ENCODE measurements at places on chromosomes 7 and 10.
A peak's percentile ranks its signal among the peaks of the same experiment; 100 is the strongest.

GRCh38 chr10:75600833-75601232 lies 169.4 kb downstream of the LRMDA start:
- DNase-seq, result no peak

- DNase-seq, result no peak
These were observed 16.7 kb upstream of the RSBN1L start for GRCh38 chr7:77679608-77680007.

DNA sequence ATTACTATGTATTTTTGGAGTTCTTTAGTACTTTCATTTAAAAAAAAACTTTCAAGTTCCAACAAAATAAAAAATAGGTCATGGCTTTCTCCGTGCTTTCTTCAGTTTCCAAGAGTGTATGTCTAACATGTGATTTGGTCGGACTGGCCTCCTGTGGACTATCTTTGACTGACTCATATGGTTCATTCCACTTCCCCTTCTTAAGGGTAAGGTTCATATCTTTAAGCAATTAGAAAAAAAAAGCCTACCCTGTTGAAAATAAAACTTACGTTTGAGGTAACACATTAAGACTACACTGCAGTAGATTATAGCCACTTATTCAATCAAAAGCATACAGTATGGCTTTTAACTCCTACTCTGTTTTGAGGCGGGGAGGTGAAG lies 112.8 kb upstream of the AHR start:
- DNase-seq, result peak; percentile 9

DNA sequence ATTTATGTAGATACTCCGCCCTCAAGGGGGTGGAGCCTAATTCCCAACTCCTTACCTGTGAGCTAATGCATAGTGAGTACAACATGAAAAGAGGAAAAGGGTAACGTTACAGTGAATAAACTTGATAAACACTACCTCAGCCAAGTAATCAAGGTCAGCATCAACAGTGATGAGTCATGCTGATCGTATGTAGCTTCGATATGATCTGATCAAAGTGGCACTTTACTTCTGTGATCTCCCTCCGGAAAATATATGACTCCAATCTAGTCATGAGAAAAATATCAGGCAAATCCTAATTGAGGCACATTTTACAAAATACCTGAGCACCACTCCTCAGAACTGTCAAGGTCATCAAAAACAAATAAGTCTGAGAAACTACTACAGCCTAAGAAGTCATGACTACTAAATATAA lies 70.4 kb downstream of the VTI1A start:
- DNase-seq, result no peak

- no peak for DNase-seq
These were observed 107.9 kb downstream of the KAT6B start for GRCh38 chr10:74934100-74934812.

GRCh38 chr10:50360077-50360850 lies 108.9 kb upstream of the ASAH2 start:
- no peak for DNase-seq

DNA sequence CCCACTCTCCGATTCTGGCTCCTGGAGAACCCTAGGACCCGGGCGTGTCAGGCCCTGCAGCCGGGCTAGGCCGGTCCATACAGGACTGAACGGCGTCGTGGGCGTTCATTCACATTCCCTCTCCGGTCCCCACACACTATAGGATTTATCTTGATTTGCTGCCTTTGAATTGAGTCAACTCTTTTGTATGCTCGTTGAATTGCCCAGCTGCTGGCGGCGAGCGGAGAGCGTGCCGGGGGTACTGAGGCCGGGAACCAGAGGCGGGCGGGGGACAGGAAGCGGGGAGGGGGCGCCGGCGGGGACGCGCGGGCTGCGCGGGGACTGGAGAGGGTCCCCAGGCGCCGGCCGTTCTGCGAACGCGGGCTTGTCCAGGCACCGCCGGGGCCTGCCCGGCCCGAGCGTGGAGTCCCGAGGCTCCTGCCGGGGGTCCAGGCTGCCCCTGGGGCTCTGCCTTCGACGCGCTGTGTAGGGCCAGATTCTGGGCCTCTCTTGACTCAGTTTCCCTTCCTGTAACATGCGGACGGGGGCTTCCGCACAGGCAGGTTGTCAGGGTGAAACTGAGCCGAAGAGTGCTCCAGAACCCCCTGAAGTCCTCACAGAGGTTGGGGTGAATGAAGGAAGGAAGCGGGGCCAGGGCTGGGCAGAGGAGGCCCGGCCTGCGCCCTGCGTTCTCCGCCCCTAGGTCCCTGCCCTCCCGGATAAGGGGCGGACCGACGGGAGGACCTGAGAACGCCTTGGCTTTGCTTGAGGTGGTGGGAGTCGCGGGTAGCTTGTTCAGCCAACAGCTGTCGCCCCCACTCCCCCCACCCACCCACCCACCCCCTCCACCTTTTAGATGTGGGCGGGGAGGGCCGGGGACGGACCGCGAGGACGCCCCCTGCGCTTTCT lies 769 bp upstream of the ELFN1 start:
- no peak for DNase-seq

- no peak for DNase-seq
These were observed 87.3 kb downstream of the BEND7 start for GRCh38 chr10:13441476-13441875.

DNA sequence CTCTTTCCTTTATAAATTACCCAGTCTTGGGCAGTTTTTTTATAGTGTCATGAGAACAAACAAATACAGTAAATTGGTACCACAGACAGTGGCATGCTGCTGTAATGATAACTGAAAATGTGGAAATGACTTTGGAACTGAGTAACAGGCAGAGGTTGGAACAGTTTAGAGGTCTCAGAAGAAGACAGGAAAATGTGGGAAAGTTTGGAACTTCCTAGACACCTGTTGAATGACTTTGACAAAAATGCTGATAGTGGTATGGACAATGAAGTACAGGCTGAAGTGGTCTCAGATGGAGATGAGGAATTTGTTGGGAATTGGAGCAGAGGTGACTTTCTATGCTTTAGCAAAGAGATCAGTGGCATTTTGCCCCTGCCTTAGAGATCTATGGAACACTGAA lies 1128.4 kb upstream of the POT1 start:
- no peak for DNase-seq

DNA sequence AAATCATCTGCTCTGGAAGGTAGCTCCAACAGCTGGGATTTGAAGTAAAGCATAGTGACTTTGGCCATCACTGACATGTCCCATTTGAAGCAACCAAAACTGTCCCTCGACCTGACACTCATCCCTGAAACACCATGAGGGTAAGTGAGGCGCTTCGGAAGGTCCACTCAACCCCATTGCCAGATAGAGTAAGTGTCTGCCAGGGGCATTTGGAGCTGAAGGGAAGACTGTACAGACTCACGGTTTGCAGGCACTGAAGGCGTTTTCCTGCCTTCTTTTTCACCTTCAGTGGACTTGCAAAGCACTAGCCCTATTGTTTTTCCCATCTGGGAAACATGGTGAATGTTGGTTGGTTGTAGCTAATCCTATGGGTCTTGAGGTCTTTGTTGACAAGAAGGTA lies 57.6 kb downstream of the IKZF1 start:
- DNase-seq, result no peak

- no peak for DNase-seq
These were observed 58.1 kb upstream of the KIAA1217 start for GRCh38 chr10:24150853-24151252.

GRCh38 chr7:155794196-155794595 lies 18.1 kb downstream of the SHH start:
- DNase-seq, result no peak

DNA sequence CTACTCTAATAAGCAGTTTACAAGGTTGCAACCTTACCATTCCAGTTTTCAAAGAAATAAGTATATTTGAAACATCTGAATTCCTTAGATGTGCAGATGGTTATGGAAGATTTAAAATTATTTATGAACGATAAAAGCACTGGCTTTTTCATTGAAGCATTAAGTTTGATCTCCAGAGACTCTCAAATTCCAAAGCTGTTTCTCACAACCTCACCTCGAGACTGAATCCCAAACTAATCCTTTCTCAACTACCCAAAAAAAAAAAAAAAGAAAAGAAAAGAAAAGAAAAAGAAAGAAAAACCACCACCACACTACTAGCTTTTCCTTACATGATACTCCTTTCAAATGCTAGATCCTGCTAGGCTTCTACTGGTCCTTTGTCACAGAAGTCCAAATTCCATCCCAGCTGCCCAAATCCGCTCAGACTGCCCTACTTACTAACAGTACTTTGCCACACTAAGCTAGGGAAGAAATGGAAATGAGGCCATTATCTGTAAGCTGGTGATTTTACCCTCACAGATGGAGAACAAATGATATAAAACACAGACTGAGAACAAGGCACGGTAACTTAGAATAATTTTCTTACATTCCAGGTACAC lies 100.6 kb upstream of the CDK1 start:
- no peak for DNase-seq

GRCh38 chr7:29177963-29178600 lies 16.5 kb upstream of the CHN2 start:
- DNase-seq, result no peak

GRCh38 chr10:8677642-8678041 lies 623.2 kb downstream of the GATA3 start:
- DNase-seq, result no peak

GRCh38 chr10:88386821-88387773 lies 196.0 kb downstream of the RNLS start:
- DNase-seq, result peak; percentile 44

GRCh38 chr10:130777507-130778165 lies 533.9 kb downstream of the TCERG1L start:
- no peak for DNase-seq

- no peak for DNase-seq
These were observed 152.1 kb downstream of the JAZF1 start for GRCh38 chr7:28028471-28028870.

GRCh38 chr7:97733276-97734161 lies 1.6 kb downstream of the TAC1 start:
- DNase-seq, result no peak

- DNase-seq, result no peak
These were observed 25.2 kb downstream of the YWHAG start for GRCh38 chr7:76333511-76334101.

DNA sequence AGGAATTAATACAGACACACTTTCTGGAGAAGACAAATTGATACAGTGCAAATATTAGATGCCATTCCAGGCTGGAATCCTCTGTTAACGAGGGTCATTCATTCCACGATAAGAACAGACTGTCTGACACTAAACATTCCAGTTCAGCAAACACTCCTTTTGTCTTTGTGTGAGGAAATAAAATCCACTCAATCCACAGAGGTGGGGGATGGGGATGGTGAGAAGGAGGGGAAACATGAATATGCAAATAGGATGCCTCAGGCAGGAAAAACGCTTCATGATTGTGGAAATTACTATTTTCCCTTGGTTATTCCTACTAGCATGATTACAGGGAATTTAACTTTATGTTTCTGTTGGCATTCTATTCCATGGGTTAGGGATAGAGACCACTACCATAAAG lies 196.9 kb upstream of the CDCA7L start:
- DNase-seq, result no peak

DNA sequence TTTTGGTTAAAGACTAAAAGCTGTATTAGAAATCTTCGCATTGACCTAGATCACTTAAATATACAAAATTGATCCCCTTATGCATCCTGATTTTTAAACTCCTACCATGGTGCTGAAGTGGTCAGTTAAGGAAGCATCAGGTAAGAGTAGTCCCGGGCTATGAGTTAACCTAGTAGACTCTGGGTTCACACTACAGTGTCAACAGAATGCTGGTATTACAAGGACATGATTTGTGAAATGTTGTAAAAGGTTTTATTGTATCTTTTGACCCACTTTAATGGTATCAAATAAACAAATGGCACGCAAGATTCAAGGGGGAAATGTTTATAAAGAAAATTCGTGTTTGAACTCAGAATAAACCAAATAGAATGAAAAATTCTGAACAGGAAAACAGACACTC lies 36.8 kb downstream of the RTKN2 start:
- no peak for DNase-seq

DNA sequence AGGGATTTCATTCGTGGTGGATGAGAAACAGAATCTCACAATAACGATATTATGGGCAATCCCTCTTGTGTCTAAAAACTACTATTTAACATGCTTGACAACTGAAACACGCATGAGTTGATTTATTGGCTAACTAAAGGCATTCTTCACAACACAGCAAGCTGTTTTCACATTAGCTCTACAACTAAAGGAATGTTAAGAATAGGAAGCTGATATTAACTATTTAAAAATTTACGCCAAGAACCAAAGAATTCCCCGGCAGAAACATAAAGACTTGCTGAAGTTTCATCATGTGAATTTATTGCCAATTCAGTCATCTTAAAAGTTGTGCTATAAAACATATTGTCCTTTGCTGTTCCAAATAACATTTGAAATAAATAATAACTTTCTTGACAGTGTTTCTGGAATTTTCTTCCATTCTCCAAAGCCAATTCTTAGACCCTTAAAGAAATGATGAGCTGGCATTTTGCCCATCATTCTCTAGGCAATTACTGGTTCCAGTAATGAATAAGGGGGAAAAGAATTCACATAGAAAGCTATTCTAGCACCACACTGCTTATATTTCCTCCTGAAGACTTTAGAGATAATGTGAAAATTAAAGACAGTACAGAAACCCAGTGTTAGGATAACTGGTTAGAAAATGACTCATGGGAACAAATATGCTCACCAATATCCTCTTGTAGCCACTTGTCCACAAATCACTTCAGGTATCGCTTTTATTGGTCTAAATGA lies 233.1 kb downstream of the PARD3 start:
- peak; percentile 42 for DNase-seq

DNA sequence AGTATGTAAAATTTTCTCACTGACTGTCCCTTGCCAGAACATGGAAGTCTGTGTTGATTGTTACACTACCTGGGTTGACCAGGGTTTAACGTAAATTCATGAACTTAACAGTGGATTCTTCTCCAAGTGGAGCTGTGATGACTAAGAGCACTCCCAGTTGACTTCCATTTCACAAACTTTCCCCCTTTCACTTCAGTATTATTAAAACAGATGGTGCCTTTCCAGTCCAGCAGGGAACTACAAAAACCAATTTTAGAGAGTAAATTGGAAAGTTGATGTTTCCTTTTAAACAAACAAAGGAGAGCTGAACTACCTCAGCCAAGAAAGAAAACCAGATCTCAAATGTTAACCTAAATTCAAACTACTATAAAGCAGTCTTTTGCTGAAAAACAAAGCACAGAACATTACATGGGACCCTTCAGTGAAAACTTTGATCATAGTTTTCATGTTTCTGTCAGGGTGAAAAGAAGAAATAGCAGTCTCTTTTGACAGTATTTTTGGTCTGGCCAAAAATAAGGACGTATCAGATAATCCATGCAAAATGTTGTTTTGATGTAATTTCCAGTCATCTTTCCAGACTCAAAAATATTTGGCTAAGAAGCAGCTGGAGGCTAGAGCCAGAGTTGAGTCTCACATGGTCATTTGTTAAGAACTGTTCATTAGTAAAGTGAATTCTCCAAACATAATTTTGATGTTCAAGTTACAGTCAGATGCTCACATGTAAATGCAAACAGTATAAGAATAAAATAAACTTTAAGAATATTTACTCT lies 479.9 kb upstream of the AKR1E2 start:
- no peak for DNase-seq

GRCh38 chr7:142647749-142648148 lies 101.5 kb upstream of the PRSS1 start:
- no peak for DNase-seq

DNA sequence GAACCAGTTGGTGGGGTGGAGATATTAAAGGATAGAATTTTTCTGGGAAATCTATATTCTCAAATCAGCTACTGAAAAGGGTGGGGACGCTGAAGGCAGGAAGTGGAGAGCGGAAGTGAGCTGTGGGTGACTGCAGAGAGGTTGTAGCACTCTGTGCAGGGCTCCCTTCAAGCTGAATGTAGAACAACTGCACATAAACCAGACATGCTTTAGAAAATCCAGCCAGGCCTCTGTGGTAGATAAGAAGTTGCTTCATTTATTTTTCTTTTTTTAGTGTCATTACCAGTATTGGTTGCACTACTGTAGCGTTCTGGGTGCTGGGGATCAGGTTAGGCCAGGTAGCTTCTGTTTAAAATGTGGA lies 127.8 kb downstream of the CELF2 start:
- DNase-seq, result no peak
